ENCODE measurements at places on chromosomes 5 and 9.

DNA sequence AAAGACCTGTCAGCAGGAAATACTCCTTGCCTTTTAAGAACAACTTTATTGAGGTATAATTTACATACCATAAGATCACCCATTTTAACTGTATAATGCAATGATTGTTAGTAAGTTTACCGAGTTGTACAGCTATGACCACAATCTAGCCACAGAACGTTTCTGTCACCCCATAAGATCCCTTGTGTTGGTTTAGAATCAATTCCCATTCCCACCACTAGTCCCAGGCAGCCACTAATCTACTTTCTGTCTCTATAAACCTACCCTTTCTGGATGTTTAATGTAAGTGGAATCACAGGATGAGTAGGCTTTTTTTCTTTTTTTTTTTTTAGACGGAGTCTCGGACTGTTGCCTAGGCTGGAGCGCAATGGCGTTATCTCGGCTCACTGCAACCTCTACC lies 4.4 kb downstream of the GPR107 start:
- H3K27me3 ChIP-seq = no peaks in the 10 kb centered on the region
- H3K27ac ChIP-seq = no peak overlapping the region
- H3K4me3 ChIP-seq = no peak overlapping the region
- H3K36me3 ChIP-seq = peaks cover 18% of the 10 kb centered on the region

DNA sequence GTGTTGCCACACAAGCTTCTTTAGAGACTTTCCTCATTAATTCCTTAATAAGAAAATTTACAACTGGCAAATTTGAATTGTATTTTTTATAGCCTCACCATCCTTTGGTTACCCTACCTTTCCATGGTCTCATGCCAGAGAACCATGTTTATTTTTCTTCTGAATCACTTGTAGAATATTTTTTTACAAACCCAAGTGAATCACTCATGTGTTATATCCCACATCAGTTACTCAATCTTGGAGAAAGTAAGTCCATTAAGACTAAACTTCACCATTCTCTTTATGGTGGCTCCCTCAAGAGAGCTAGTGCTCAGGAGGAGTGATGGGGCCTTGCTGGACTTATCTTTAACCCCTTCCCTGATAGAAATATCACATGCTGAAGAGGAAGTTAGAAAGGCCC lies 128.9 kb downstream of the SUSD1 start:
- no peak overlapping the region for H3K27ac ChIP-seq
- no peak overlapping the region for H3K4me3 ChIP-seq
- H3K4me1 ChIP-seq = peaks cover 15% of the 10 kb centered on the region

DNA sequence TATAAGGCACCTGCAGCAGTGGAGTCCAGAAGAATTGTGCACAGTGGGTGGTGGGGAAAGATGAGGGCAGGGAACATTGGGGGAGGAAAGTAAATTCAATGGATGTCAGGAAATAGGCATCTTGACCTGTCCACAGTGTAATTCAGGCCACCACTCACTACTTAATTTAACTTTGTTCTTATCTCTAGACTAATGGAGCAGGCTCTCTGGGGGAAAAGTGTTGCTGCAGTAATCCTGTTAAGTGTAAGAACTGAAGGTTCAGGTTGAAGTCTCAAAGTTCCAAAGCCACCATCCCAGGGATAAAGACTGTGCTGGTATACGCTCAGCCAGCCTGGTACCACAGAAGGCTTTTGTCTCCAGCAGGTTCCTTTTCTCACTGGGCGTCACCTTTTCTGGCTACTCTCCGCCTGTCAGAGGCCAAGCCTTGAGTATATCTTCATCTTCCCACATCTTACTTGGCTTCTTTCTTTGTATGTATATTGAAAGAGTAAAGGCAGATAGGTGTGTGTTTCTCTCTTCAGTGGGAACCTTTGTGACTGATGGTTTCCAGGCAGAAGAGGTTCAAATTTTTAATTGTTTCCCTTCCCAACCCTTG lies 150.9 kb upstream of the DMRT1 start:
- no peak overlapping the region for H3K4me3 ChIP-seq
- no peaks in the 10 kb centered on the region for H3K27me3 ChIP-seq
- H3K36me3 ChIP-seq = no peaks in the 10 kb centered on the region
- no peak overlapping the region for H3K27ac ChIP-seq
- H3K4me1 ChIP-seq = peaks cover 12% of the 10 kb centered on the region
- no peak for DNase-seq

GRCh38 chr9:133113163-133113948 lies 7.7 kb downstream of the RALGDS start:
- H3K27me3 ChIP-seq = no peaks in the 10 kb centered on the region
- H3K4me1 ChIP-seq = peaks cover 63% of the 10 kb centered on the region
- H3K4me3 ChIP-seq = no peak overlapping the region
- H3K36me3 ChIP-seq = peaks cover 8% of the 10 kb centered on the region

- DNase-seq = no peak
- peak overlapping the region; percentile 35 for H3K27ac ChIP-seq
- peaks cover 4% of the 10 kb centered on the region for H3K27me3 ChIP-seq
- H3K36me3 ChIP-seq = no peaks in the 10 kb centered on the region
- no peak overlapping the region for H3K4me3 ChIP-seq
- H3K4me1 ChIP-seq = peaks cover 24% of the 10 kb centered on the region
Measured at GRCh38 chr5:133847886-133848285, 120.5 kb downstream of the C5orf15 start.

DNA sequence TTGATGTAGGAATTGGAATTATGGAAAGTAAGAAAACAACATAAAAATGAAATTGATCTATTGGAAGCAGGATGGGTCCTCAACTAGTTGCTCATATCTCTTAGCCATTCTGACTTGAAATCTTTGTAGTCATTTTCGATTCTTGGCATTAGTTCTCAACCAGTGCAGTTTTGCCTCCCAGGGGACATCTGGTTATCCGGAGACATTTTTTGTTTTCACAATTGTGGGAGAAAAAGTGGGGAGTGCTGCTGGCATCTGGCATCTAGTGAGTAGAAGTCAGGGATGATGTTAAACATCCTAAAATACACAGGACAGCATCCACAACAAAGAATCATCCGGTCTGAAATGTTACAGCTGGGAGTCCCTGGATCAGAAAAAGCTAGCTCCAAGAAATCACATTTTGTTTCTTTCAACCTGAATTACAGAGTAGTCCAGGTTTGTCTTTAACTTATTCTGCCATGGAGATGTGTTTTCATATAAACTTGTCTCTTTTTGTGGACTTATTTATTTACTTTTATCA lies 74.9 kb downstream of the FBXL7 start:
- DNase-seq = no peak
- H3K4me1 ChIP-seq = no peaks in the 10 kb centered on the region
- no peak overlapping the region for H3K27ac ChIP-seq
- no peak overlapping the region for H3K4me3 ChIP-seq
- no peaks in the 10 kb centered on the region for H3K36me3 ChIP-seq

GRCh38 chr5:73154208-73155006 lies 18.6 kb upstream of the TMEM174 start:
- no peak overlapping the region for H3K27ac ChIP-seq
- H3K4me3 ChIP-seq = no peak overlapping the region
- H3K27me3 ChIP-seq = peaks cover 90% of the 10 kb centered on the region
- no peak for DNase-seq
- no peaks in the 10 kb centered on the region for H3K36me3 ChIP-seq

GRCh38 chr9:133141833-133142595 lies 21.0 kb upstream of the RALGDS start:
- H3K27me3 ChIP-seq = no peaks in the 10 kb centered on the region
- DNase-seq = peak; percentile 70
- peaks cover 3% of the 10 kb centered on the region for H3K36me3 ChIP-seq
- H3K4me3 ChIP-seq = peak overlapping the region; percentile 26
- peaks cover 74% of the 10 kb centered on the region for H3K4me1 ChIP-seq
- H3K27ac ChIP-seq = peak overlapping the region; percentile 80

- no peaks in the 10 kb centered on the region for H3K36me3 ChIP-seq
- no peaks in the 10 kb centered on the region for H3K4me1 ChIP-seq
- H3K4me3 ChIP-seq = no peak overlapping the region
- H3K27ac ChIP-seq = no peak overlapping the region
- no peak for DNase-seq
- no peaks in the 10 kb centered on the region for H3K27me3 ChIP-seq
Measured at GRCh38 chr5:16043349-16043965, 136.1 kb downstream of the MARCHF11 start.

GRCh38 chr5:175853573-175854230 lies 17.7 kb upstream of the CPLX2 start:
- no peak overlapping the region for H3K4me3 ChIP-seq
- no peaks in the 10 kb centered on the region for H3K4me1 ChIP-seq
- no peak for DNase-seq
- no peak overlapping the region for H3K27ac ChIP-seq
- H3K27me3 ChIP-seq = peaks cover 4% of the 10 kb centered on the region

DNA sequence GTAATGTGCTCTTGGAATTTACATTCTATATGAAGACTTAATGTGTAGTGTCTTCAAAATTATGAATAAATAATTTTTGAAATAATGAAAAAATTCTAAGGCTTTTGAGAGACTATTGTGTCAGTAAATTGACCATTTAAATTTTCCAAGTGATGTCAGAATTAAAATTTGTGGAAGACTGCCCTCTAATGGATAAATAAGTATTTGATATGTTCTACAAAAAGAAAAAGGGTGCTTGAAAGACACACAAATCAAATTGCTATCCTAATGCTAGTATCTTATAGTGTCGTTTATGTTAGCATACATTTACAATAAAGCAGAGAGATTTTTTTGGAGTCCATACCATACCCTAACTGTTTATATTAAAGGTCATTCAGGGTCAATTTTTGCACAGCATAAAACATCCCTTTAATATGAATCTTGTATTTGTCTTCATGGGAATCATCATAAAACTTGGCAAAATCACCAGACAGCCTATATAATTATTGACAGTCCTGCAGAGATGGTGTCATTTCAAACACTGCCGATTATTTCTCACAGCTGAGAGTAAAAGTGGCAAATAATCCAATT lies 120.8 kb upstream of the SLC27A6 start:
- H3K4me3 ChIP-seq = no peak overlapping the region
- peaks cover 2% of the 10 kb centered on the region for H3K27me3 ChIP-seq
- no peaks in the 10 kb centered on the region for H3K36me3 ChIP-seq
- no peak for DNase-seq
- no peaks in the 10 kb centered on the region for H3K4me1 ChIP-seq

- DNase-seq = no peak
- no peak overlapping the region for H3K27ac ChIP-seq
- H3K4me1 ChIP-seq = no peaks in the 10 kb centered on the region
- H3K36me3 ChIP-seq = no peaks in the 10 kb centered on the region
Measured at GRCh38 chr5:112237456-112237855, 181.6 kb downstream of the EPB41L4A start.

- no peaks in the 10 kb centered on the region for H3K36me3 ChIP-seq
- peak; percentile 4 for DNase-seq
- no peak overlapping the region for H3K27ac ChIP-seq
- H3K4me1 ChIP-seq = peaks cover 12% of the 10 kb centered on the region
Measured at GRCh38 chr9:86660146-86660943, 287.0 kb downstream of the GAS1 start.

DNA sequence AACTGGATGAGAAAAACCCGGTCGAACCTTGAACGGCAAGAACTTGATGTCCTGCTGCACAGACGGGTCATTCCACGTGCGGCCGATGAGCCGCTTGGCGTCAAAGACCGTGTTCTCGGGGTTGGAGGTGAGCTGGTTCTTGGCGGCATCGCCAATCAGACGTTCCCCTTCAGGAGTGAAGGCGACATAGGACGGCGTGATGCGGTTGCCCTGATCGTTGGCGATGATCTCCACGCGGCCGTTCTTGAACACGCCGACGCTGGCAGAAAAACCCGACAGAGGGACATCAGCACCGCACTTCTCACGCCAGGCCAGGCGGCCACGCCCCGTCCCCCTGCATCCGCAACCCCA lies 519 bp downstream of the HSPA5 start:
- H3K4me3 ChIP-seq = peak overlapping the region; percentile 100
- DNase-seq = no peak
- peaks cover 63% of the 10 kb centered on the region for H3K36me3 ChIP-seq

DNA sequence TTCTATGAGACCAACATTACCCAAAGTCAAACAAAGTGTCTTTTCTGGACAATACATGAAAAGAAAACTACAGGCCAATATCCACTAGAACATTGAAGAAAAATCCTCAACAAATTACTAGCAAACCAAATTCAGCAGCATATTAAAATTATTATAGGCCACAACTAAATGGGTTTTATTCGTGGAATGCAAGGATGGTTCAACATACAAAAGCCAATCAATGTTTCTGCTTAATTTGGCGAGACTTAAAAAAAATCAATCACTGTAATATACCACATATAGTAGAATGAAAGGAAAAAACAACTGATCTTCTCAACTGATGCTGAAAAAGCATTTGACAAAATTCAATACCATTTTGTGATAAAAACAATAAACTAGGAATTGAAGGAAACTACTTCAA lies 51.8 kb upstream of the FNIP1 start:
- peaks cover 17% of the 10 kb centered on the region for H3K36me3 ChIP-seq
- H3K27me3 ChIP-seq = no peaks in the 10 kb centered on the region
- DNase-seq = no peak
- no peak overlapping the region for H3K27ac ChIP-seq

GRCh38 chr5:140641716-140642115 lies 2.5 kb downstream of the TMCO6 start:
- DNase-seq = no peak
- H3K27ac ChIP-seq = peak overlapping the region; percentile 26
- peaks cover 41% of the 10 kb centered on the region for H3K4me1 ChIP-seq
- H3K36me3 ChIP-seq = peaks cover 37% of the 10 kb centered on the region
- H3K27me3 ChIP-seq = no peaks in the 10 kb centered on the region
- H3K4me3 ChIP-seq = no peak overlapping the region

DNA sequence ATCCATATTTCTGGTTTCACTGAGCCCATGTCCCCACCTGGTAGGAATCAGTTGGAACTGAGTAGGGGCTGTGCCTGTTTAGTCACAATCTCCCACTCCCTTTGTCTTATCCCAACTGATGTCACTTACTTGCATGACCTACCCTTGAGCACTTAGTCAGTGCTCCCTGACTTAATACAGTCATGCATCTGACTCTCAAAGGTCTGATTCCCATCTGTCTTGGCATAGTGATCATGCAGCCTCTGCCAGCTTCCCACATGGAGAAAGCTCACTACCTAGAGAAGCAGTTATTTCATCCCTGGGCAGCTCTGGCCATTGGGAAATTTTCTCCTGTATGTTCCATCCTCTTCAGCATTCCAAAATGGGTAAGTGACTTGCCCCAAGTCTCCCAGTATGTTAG lies 24.8 kb downstream of the ABLIM3 start:
- peaks cover 12% of the 10 kb centered on the region for H3K27me3 ChIP-seq
- no peak overlapping the region for H3K27ac ChIP-seq
- H3K36me3 ChIP-seq = no peaks in the 10 kb centered on the region
- H3K4me3 ChIP-seq = no peak overlapping the region
- no peak for DNase-seq

DNA sequence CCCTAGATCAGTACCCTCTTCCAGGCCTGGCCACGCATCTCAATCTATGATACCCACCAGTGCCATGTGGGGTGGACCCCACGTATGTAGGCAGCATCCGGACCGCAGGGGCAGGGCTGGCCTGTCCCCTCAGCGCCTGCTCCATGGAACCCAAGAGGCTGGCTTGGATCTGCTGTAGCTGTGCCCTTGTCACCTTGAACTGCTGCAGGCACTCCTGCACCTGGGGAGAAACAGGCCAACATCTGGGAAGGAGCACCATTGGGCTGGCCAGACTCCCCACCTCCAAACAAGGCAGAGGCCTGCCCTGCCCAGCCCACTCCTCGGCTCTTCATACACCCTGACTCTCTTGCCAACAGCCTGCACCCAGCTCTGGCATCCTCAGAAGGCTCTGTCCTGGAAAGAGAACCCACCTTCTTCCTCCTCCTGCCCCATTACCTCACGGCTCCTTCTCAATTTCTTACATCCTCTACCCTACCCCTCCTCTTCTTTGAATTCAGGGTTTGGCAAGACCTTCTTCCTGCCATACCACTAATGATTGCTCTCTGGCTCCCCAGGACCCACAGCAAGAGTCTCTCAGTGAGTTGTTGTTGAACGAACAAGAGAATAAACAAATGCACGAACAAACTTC lies 7.7 kb downstream of the HK3 start:
- H3K4me3 ChIP-seq = no peak overlapping the region
- no peaks in the 10 kb centered on the region for H3K4me1 ChIP-seq
- H3K27me3 ChIP-seq = peaks cover 13% of the 10 kb centered on the region

Measured in activated naive CD8-positive, alpha-beta T cell treated with anti-CD3 and anti-CD28 coated beads, Interleukin-2, amount 50 U/mL, for 24 hours (primary cell).